Kidney tubule cell (primary cell): ENCODE measurements at places on chromosomes 2 and 18.

DNA sequence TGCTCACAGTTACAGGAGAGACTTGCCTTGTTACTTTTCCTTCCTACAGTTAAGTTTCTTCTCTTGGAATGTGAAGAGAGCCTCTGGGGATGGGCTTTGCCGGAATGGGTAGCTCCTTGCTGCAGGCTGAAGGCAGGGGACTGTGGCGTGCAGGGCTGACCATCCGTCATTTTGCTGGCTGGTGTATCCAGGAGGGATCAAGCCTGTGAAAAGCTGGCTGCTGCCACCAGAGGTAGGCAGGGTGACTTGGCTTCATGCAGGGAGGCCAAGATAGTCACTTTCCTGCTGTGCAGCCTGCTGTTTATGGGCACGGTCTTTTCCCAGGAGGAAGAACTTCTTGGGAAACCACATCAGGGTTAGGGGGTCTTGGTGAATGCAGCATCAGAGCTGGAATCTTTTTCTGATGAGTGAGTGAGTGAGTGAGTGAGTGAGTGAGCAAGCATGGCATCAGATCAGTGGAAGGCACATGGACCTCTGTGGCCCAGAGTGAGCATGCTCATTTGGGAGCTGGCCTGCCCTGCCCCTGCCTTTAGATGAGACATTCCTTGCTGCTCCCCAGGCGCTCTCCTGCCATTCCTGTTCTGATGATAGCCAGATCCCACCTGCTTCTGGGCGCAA, 33.0 kb downstream of the FHOD3 start:
- DNase-seq = peak; percentile 67

DNA sequence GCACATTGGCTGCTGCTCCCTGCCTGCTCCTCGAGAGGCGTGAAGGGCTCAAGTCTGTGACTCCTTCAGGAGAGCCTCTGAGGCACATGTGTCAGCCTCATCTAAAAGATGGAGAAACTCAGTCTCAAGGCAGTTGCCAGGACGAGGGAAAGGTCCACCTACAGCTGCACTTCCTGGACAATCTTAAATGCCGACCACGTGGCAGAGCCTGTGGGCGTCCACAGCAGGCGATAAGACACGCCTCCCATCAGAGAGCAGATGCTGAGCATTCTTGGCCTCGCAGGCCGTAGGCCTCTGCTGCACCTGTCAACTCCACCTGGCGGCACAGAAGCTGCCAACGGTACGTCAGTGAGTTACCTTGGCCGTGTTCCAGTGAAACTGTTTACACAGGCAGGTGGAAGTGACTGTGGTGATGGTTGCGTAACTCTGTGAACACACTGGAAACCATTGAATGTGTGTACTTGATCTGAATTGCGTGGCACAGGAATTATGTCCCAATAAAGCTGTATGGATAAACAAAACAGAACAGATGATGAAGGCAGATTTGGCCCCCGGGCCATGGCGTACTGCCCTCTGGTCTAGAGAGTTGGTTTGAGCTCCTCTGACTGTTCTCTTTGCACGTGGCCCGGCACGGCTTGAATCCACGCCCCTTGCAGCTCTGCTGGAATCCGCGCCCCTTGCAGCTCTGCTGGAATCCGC, 114.5 kb downstream of the RNF144A start:
- DNase-seq = peak; percentile 96

- DNase-seq = peak; percentile 50
Measured at GRCh38 chr2:43495727-43496126, 100.1 kb downstream of the THADA start.

GRCh38 chr2:132733094-132733493, 63.1 kb upstream of the LYPD1 start:
- DNase-seq = no peak

DNA sequence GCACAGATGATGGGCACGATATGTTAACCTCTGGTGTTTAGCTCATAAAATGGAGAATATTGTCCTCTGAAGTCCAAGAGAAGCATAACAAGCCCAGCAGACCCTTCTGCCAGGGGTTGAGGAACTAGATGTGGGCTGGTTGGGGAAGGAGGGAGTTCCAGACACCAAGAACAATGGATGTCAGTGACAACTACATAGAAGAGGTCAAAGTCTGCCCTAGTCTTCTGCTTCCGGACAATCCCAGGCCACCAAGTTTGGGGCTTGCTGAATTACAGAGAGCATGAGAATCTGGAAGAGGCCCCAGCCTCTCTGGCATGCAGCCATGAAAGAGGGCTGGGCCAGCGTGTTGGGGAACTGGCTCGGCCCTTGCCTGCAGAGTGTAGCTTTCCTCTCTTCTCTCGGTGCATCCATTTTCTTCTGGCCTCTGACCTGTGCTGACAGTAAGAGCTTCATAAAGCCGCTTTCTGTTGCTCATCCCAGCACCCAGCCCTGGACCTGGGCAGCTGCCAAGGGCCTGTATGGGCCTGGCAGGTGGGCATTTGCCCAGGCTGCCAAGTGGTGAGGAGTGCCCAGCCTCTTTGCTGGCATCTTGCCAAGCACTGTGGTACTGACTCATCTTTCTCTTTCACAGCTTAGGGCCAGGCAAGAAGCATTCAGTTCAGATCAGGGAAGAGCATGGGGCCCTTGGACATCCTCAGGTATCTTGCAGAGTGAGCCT, 14.6 kb upstream of the LAPTM4A start:
- DNase-seq = peak; percentile 94

DNA sequence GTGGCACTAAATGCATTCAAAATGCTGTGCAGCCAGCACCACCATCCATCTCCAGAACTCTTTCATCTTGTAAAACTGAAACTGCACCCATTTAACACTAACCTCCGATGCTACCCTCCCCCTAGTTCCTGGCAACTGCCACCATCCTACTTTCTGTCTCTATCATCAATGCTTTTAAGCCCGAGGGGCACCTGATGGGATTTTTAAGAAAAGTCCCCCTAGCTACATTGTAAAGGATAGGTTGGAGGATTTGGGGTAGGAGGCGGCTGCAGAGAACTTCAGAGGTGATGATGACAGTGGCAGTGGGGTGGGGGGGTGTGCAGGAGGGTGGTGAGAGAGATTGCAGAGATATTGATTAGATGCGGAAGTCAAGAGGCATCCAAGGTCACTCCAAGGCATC, 10.8 kb upstream of the YWHAQ start:
- no peak for DNase-seq

DNA sequence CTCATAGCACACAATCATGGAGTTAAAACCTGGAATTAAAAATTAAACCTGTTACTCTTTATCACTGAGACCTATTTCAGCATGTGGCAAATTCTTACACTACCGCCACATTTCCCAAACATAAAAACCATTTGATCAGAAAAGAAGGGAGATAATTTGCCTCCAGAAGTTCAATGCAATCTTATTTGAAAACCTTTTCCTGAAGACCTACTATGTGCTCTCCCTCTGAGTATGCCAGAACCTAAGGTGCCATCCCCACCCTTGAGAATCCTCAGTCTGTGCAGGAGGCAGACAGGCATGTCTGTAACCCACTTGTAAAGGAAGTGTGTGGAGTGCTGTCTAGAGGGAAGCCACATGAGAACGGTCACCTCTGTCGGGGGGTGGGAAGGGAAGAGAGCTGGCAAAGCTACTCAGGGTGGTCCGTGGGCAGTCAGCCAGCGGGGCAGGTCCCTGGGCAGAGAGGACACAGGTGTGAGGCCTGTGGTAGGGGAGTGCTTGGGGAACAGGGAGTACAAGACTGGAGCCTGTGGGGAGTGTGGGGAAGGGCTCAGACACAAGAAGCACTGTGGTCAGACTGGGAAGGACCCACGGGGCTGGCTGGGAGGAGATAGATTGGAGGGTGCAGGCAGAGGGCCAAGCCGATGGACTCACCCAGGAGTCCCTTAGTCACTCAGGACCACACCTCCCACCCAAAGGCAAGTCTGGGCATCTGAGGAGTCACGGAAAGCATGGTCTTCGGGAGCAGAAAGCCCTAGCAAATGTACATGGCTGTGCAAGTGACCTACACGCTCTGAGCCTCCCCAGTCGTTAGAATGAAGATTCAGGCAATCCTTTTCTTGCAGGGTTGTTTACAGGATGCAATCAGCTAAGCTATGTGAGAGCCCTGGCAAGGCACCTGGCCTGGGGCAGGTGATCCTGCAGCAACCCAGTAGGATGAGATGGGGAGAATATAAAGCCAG, 22.8 kb downstream of the CRACDL start:
- peak; percentile 57 for DNase-seq

- no peak for DNase-seq
Measured at GRCh38 chr18:11607906-11608305, 1.5 kb upstream of the SLC35G4 start.

DNA sequence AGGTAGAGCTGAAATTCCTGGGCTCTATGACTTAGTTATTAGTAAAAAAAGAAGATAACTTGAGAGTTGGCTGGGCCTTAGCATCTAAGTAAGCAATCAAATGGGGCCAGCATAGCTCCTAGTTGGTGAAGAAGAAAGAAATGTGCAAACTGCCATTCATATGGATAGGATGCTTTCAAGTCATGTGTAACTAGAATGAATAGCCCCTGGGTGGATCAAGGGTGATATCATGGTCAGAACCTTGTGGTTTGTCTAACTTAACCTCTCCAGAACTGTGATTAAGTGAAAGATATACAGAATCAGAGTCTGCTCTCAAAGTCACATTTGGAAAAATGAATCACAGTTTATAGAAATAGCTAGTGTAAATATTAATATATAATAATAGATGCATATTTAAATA, 198.7 kb upstream of the DTNA start:
- DNase-seq = peak; percentile 88

GRCh38 chr2:24038786-24039499, 8.2 kb downstream of the WDCP start:
- DNase-seq = no peak
